Activated CD4-positive, alpha-beta T cell treated with anti-CD3 and anti-CD28 coated beads, Interleukin-2, amount 10 ng/mL, durations not matched to agents 7 days and 5 days (primary cell): ENCODE measurements at places on chromosomes 12 and 14.

DNA sequence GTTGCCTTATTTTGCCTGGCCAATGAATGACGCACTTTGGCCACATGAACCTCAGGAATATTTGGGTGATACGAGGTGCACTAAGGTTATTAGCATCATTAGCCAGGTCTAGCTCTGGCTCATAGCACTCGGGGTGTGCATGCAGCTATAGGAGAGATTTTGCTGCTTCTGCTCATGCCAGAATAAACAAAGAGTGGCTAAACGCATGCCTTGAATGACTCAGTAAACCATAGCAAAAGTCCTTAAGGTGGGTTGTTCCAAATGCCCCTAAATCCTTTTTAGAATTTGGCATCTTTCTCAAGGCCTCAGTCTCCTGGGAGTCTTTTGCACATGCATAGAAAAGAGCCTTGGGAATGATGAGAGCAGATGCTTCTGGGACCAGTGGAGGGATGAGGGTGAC lies 343.7 kb upstream of the FKBP4 start:
- no peak for DNase-seq

DNA sequence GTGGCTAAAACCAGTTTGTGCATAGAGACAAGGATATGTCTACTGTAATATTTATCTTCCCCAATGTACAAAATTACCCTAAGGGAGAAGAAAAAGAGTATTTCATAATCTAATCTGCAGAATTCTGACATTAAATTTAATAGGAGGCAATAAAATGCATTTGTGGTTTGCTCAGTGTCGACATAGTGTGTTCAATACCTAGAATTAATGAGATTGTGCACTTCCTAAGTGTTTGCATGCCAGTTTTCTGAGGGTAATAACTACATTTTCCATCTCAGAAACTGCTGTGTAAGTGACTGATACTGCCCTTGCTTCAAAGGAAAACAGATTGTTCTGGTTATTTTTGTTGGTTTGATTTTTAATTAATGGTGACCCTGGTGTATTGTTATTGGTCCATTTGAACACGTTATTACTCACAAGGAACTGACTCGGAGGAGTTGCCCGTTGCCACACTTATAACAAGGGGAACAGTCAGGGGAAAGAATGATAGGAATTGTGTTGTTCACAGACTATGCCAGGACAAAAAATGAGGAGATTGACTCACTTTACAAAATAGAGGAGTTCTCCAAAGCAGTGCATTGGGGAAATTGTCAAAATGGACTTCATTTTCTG lies 960.3 kb upstream of the TMEM132C start:
- DNase-seq: no peak

- DNase-seq: no peak
Measured at GRCh38 chr12:65867394-65867793, 43.1 kb downstream of the HMGA2 start.

DNA sequence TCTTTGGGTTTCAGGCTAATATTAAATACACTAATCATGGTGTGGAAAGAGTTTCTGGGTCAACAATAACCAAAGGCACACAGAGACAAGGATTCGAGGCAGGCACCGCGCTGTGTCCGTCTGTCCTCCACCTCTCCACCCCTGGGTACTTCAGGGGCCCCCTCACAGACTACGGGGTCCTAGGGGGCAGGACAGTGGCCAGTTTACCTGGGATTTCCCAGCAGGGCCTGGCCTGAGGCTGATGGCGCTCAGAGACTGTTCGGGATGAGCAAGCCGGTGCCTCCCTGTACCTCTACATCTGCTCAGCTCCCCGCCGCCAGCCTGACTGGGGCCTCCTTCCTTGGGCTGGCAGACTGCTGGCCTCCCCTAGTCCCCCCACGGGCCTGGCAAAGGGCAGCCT lies 18.1 kb upstream of the EIF5 start:
- no peak for DNase-seq

DNA sequence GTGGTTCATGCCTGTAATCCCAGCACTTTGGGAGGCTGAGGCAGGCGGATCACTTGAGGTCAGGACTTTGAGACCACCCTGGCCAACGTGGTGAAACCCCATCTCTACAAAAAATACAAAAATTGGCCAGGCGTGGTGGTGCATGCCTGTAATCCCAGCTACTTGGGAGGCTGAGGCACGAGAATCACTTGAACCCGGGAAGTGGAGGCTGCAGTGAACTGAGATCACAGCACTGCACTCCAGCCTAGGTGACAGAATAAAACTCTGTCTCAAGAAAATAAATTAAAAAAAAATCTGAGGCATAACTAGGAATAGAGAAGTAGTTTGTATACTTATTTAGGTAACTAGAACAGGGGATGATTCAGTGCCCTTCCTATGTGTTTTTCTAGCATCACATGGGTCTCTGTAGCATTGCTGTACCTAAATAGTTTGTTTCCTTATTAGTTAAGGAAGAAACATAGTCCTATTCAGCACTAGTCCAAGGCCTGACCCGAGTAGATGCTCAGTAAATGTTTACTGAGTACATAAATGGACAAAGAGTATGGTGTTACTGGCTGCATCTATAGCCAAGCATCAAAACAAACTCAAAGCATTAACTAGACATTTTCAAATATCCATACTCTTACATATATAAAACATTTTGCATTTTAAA lies 21.7 kb downstream of the TAOK3 start:
- no peak for DNase-seq

DNA sequence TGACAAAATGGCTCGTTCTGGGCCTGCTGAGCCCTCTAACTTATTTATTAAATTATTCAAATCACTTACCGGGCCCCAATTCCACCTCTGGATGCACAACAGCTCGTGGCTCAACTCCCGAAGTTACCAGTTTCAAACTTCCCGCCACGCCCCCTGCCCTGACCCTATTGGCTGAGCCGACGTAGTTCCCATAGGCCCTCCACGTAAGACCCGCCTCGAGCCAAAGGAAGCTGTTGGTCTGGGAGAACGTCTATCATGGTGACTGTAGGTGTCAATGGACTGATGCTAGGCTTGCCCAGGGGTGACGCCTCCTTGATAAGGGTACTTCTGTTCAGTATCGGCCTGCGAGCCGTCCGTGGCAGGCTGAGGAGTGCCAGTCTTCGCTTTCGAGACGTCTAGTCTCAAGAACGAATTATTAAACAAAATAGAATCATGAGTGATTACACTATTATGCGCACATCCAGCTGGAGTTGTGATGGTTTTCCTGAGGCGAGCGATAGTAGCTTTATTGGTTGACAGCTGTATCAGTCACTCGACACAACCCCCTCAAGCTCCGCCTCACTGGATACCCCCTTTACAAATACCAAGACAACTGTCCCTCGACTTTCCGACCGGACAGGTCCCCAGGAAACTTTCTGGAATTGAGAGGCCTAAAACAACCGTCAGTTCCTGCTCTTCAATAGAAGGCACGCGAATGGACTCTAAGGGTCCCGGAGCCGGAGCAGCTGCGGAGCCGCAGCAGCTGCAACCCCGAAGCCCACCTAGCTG lies at the start of gene CDCA3:
Gene CDCA3, minus strand, starts transcription at position 134 of the 768 bp plus-strand sequence. CDS start 334 bp downstream, outside the sequence.
- DNase-seq: peak; percentile 97

DNA sequence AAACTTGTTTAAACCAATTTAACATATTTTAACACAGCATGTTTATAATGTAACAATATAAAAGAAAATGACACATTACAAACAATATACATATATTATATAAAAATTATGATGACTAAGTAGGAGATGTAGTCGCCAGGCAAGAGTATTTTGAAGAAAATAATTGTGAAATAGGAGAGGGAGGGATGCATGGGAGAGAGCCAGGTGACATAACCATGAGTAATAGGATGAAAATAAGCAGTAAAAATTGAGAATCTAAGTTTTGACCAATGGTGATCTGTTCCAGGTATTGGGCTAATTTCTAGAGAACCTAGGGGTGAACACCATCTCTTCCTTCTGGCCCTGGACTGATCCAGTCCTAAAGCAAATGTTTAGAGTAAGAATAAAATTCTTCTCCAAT lies 315.2 kb upstream of the G2E3 start:
- no peak for DNase-seq

DNA sequence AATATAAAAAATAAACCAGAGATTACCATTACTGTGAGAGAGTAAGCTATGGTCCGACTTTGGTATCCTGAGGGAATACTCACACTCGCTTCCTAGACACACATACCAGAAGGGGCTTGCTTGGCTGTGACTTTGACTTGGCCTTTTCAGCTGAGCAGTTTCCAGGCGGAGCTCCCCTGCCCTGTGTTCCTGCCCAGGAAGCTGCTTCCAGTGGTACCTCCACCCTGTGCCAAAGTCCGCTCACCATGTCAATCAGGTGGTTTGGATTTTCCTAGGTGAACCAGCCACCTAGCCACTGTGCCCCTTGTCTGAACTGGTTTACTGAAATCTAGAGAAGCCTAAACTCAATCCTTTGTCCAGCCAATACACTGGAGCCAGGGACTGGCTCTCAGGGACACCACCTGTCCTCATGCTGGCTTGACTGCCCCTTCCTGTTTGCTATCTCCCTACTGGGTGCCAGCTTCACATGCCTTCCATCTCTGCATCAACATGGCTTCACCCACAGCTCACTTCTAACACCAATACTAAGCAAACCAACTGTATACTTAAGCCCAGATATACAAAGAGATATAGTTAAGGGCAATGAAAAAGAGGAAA lies 28.6 kb downstream of the MAX start:
- no peak for DNase-seq

DNA sequence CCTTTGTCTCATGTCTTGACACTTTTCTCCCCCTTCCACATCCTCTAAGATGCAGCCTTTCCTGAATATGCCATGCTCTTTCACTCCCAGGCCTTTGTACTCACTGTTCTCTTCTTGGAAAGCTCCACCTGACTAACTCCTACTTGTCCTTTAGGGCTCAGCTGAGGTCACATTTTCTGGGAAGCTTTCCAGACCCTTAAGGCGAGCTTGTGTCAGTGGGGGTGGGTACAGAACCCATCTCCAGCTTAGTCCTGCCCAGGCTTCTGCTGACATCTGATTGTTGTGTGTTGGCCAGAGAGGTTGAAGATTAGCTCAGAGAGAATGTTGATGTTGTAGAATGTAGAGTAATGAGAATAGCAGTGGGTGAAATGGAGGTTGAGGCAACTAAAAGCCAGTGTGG lies 2.9 kb upstream of the TSFM start:
- no peak for DNase-seq

GRCh38 chr12:116142936-116143898 lies 134.3 kb downstream of the MED13L start:
- no peak for DNase-seq

- DNase-seq: no peak
Measured at GRCh38 chr14:26887847-26888246, 290.0 kb upstream of the NOVA1 start.
